CD4-positive, alpha-beta T cell (primary cell): ENCODE measurements at places on chromosomes 7 and 10.

GRCh38 chr7:29657856-29658255 lies 94.2 kb downstream of the PRR15 start:
- no peak for DNase-seq

DNA sequence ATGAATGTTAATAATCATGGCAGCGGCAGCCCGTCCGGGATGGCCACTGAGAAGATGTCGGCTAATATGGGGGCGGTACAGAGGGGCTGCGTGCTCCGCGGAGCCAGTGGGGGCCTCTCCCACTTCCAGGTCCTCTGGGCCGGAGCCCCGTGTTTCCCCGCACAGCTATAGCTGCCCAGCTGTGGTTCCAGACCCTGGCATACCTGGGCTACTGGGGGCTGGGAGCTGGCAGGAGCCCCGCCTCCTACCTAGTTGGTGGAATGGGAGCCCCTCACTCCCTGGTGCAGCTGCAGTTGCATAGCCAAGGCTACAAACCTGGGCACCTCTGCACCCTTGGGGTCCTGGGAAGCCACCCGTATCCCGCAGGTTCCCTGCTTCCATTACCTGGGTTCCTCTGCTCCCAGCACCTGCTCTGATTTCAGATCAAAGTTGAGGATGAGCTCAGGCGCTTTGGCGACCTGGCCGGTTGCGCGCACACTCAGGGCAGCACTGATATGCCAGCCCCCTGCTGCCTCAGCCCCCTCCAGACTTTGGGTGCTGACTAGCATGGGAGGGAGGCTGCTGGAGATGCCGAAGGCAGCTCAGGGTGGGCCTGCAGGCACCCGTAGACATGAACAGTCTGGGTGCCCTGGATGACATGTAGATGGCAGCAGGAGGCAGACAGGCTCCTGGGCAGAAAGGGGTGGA lies 236.5 kb upstream of the SEMA3D start:
- DNase-seq: no peak

DNA sequence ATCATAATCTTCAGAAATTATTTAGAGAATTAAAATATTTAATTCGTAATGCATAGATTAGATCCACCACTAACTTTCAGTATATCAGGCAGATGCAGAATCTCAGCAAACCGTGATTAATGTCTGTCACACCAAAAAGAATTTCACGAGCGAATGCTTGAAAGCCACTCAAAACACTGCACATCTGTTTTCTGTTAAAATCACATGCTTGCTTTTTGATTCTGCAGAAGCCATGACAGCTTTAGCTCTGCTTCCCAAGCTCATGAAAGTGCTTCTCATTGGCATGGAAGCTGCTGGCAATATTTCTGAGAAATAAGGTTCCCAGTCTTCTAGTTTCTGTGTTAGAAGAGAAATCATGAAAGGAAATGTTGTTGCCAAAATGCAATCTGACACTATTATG lies 837.8 kb upstream of the LRRN3 start:
- DNase-seq: no peak

GRCh38 chr7:108196004-108196403 lies 65.8 kb upstream of the LAMB4 start:
- DNase-seq: no peak

DNA sequence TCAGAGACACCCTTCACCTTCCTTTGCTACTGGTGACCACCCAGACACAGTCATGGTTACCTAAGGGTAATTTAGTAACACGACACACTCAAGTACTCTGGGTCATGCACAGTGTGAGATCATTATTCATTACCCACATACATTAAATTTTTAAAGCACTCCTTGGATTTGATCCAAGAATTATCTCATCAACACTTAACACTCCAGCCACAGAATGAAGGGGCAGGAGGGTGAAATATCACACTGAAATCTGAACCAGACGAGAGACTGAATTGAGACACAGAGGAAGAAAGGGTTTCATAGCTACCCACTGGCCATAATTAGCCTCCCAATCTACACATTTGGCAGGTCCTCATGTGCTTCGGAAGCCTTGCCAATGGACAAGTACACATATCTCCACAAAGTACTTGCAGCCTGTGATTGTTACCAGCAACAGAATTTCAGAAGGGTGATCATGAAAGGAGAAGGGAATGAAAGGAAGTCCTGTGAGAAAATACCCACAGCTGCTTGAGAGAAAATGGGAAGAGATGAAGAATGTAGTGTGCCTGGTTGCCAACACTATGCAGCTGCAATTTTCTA lies 189.3 kb downstream of the POLR1F start:
- no peak for DNase-seq

DNA sequence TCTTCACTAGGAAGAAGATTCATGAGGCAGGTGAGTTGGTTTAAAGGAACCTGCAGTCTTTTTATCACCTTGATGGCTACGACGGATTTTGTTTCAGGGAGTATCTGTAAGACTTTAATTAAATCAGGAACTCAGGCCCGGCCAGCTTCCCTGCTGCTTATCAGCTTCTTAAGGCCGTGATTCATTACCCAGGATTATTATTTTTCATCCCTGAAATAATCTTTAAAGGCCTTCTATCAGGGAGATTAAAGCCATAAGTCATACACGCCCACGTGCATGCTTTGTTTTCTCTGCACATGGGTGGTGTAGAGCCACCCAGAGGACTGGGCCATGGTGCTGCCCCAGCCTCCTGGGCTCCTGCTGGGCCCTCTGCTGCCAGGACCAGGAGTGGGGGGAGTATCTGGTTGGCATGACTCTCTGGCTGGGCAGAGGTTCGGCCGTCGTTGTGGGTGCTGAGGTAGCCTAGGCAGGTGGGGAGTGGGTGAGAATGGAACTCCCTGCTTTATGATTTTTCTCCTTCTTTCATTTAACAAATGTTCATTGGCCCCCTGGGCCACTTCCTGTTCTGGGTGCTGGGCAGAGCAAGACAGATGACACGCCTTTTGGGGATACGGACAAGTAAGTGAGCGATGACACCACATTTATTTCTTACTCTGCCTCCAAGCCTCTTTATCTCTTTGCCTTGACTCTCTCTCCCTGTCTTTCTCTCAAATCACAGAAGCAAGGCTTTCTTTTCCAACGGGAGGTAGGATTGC lies 39.0 kb upstream of the PCBD1 start:
- DNase-seq: no peak

- no peak for DNase-seq
These were observed 5.7 kb upstream of the R3HCC1L start for GRCh38 chr10:98128802-98129201.

DNA sequence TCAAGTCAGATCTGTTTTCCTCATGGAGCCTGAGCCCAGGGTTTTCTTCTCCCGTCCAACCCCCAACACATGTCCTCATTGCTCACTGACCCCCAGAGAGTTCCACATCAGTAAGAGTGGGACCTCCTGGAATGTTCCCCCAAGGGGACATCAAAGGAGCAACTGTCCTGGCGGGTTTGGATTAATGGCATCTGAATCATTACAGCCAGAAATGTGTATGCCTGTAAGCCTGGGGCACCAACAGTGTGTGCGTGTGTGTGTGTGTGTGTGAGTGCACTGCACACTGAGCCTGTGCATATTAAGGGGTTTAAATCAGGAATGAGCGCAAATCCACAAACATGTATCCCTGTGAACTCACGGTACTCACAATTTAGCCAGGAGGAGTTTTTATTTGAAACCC lies 222.3 kb downstream of the PLXNA4 start:
- no peak for DNase-seq

DNA sequence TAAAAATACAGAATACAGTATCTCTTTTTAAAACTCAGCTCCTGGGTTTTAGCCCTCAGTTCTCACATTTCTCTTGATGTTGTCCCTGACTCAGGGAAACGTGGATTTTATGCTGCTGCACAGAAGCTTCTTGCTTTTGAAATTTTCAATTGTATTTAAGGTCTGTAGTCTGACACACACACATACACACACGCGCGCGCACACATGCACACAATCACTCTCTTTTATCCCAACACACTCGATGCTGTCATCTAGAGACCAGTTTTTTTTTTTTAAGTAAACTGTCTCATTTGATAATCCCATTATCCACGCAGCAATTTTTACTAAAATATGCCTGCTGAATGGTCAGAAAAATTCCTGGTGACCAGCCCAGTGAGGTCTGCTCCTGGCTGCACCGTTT lies 108.6 kb downstream of the KMT2E start:
- DNase-seq: no peak

GRCh38 chr10:19117438-19117837 lies 68.8 kb downstream of the MALRD1 start:
- no peak for DNase-seq

DNA sequence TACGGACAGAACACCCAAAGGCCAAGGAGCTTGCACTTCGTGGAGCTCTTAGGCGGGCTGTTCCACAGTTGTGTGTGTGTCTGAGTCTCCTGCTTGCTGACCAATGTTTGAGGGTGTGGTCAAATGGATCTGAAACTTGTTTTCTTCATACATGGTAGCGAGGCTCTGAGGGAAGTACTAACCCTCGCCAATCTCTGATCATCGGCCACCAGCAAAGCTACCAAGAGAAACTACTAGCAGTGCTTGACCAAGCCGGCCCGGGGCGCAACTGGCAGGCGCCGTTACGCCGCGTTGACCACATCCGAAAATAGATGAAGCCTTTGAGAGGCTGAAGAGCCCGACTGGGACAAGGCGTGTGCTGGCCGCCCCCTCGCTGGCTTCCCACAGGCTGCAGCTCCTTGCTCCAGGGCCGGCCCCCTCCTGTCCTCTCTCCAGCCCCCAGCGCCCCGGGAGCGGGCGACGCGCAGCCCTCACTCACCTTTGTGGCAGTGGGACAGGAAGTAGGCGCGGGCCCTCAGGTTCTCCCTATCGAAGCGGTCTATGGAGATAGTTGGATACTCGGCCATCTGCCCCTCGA lies 384 bp downstream of the DCLRE1C start:
- peak; percentile 6 for DNase-seq

- DNase-seq: no peak
These were observed 184.5 kb downstream of the JAZF1 start for GRCh38 chr7:27996141-27996540.

- no peak for DNase-seq
These were observed 118.5 kb downstream of the OAT start for GRCh38 chr10:124300224-124300623.

DNA sequence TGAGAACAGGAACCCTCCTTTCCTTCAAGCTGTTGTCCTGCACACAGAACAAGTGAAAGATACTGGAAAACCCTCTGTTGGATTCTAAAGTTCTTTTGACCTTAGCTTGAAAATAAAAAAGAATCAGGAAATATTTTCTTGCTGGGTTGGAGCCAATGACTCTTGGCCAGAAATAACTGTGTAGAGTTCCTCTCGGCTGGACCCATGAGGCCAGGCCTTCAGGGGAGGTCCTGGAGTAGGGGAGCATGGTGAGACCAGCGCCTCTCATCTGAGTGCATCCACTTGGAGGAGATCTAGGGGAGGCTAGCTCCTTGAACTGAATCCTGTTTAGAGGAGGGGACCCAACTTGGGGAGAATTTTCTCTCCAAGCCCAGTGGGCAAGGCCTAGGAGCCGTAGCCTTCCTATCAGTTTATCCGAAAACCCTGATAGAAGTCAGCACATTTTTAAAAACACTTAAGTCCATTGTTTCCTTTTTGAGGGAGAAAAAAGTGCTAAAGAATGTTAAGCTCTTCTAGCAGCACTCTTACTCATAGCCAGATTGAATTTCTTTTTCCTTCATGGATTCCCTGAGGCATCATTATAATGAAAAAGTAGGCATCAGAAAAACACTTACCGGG lies 635.7 kb upstream of the ANKRD30A start:
- no peak for DNase-seq

DNA sequence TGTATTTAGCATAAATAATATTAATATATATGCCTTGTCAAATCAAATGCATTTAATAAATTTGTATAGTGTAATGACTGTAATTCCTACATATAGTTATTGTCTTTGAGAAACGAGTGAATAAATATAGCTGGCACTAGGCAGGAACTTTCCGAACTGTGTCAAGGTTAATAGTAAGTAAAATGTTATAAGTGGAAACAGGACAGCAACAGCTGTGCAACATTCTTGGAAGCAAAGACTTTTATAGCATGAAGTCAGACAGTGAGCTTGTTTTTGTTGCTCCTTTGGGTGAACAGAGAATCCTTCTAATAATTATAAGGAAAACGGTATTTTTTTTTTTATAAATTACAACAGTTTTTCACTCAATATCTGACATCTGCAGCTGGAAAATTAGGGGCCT lies 14.0 kb upstream of the EXOC6 start:
- no peak for DNase-seq

- no peak for DNase-seq
These were observed 14.8 kb downstream of the OGDHL start for GRCh38 chr10:49747303-49747646.

GRCh38 chr7:95845007-95845406 lies 72.7 kb downstream of the DYNC1I1 start:
- no peak for DNase-seq

DNA sequence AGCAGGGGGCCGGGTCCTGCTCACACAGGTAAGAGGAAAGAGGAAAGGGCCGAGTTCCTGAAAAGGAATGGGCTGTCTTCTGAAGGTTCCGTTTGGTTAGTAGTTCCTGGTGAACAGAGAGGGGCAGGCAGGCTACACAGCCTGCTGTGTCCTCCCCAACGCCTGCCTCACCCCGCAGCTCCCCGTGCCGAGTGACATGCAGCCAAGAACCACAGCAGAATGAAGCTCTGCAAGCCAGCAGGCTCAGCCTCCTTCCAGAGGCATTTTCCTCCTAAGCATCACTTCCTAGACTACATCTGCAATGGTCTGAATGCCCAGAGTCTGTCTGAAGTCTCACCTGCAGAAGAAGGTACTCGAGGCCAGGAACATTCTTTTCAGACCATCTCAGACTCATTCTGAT lies 202.4 kb upstream of the TCERG1L start:
- DNase-seq: no peak
